Posterior vena cava (tissue), 2 donors: ENCODE measurements at places on chromosomes 3 and 15. TPM values are rescaled to one million over a fixed set of nuclear protein-coding genes. Genes with fewer than 3 reads are reported as not detected.

Gene C2CD4A
- not detected for total RNA-seq

Gene GPR171
- 1.4 TPM for total RNA-seq

Gene NUDT16
- total RNA-seq, result 15.8 TPM

Gene HGD
- 0.83 TPM for total RNA-seq

Gene TGM5
- 1.0 TPM for total RNA-seq

Gene WDR49
- total RNA-seq, result 3.4 TPM

Gene GOLGA6L9
- 2.0 TPM for total RNA-seq

Gene CRTAP
- total RNA-seq, result 250 TPM

Gene GOLGA8Q
- 0.67 TPM for total RNA-seq

Gene CLDN18
- not detected for total RNA-seq

Gene TEX264
- total RNA-seq, result 17.8 TPM

Gene GABRR3
- not detected for total RNA-seq

Gene EFCC1
- 1.3 TPM for total RNA-seq

Gene SLC22A13
- 0.32 TPM for total RNA-seq

Gene PARP16
- total RNA-seq, result 7.4 TPM

Gene MAP1A
- total RNA-seq, result 67.7 TPM

Gene MESP2
- 0.38 TPM for total RNA-seq

Gene DPH3
- 35.4 TPM for total RNA-seq

Gene CASR
- not detected for total RNA-seq

Gene SOX2
- 0.29 TPM for total RNA-seq

Gene CFAP91
- total RNA-seq, result 2.4 TPM
